ENCODE measurements at places on chromosomes 5 and 9.

DNA sequence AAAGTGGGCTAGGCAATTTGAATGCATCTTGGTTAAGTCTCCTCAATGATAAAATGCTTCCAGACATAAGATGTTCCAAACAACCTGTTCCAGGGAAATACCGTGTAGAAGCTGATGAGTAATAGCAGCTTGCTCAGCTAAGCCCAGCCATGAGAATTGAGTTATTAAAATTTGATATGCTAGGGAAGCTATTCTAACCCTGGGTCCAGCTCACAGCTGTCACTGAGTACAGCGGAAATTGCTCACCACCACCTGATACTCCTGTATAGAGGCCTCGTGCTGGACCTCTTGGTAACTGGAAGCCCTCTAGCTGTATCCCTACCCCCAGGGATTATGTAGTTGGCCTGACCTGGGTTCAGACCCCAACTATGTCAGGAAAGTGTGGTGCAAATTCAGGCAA lies 521.3 kb upstream of the TRPC7 start:
- DNase-seq = no peak

DNA sequence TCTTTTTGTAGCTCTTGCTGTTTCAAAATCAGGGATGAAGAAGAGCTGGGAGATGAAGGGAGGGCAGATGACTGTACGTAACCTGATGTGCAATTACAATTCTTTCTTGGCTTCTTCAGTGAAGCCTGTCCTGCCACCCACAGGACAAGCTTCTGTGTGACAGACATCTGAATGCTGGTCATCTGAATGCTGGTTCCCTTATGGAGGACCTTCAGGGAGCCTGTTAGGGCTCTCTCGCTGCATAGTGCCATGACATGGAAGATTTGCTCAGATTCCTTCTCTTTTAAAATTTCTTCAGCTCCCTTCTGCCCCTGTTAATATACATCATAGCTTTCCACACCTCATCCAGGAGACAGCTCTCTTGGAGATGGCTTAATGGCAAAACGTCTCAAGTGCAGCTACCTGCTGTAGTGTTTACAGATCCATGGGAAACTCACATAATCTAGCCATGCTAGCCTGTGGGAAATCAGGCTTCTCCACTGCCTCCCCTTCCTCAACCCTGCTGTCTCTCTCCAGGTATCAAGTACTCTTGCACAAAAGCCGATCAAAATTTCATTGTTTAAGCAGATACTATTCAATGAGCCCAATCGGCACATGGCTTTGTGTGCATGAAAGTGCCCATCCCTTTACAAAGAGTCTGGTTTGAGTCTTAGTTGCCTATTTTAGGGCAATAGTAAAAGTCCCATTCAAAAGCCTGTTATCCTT lies 134.6 kb downstream of the RAB3C start:
- DNase-seq = no peak

- DNase-seq = peak; percentile 30
These were observed 93.4 kb downstream of the DAB2IP start for GRCh38 chr9:121744687-121745395.

DNA sequence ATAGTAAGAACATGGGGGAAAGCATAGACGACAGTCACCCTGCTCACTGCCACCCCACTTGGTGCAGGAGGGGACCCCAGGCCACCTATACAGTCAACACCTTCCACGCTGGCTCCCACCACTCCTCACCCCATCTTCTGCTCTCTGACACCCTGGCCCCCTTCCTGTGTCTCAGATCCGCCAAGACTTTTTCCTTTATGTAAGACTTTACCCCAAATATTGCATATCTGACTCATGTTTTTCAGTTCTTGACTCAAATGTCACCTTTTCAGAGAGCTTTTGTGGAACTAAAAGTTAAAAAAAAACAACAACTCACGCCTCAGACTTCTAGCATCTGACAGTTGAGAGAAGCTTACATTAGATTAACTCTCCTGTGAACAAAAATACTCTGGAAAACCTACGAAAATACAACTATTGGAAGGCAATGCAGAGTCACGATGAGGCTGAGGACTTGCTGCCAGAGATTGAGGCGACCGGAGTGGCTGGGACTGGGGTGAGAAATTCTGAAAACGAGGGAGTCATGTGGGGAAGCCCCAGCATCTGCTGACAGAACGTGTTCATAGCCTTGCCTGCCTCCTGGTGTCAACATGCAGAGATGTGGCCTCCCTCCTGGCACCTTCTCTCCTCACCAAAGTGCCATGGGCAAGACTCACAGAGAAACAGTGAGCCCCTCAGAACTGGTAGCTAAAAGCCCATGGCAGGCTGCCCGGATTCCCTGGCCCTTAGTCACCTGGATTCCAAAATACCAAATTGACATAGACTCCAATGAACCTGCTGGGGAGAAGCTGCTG lies 22.4 kb upstream of the FCN2 start:
- DNase-seq = no peak

DNA sequence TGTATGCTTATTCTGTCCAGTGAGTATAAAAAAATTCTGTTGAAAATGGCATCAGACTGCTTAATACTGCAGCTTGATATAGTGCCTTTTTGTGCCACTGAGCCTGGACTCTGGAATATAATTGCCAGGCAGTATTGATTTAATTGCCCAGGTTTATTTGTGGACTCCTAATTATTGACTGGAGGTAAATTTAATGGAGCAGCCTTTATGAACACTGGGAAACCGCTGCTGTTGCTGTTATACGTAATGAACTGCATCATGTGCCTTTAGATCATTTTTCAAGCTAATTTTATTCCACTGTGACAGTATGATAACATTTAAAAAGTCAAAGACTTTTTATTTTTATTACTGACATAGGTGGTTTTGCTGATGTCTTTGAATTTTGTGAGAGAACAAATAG lies 90.2 kb upstream of the SH3GL2 start:
- DNase-seq = no peak

GRCh38 chr5:176548967-176549444 lies at the start of gene CDHR2:
Gene CDHR2, plus strand, starts transcription at chr5:176549342. Its CDS starts 16,011 bp downstream, at chr5:176565353.
- DNase-seq = no peak

- DNase-seq = no peak
These were observed 1.7 kb upstream of the SPARC start for GRCh38 chr5:151688436-151688835.

DNA sequence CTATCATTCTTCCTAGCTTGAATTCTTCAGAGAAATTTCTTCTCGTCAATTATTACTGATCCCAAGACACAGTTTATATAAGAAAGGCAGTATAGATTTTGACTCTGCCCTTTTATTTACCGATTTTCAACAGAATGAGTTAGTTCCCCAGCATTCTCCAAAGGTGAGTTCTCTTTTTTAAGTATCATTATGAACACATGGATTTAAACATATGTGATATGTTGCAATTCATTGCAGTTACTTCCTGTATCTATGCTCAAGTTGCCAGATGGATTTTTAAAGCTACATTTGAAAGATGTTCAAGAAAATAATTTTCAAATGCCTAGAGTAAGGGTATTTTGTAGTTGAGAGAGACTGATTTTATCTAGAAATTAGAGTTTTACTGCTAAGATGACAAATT lies 8.4 kb downstream of the WDR41 start:
- DNase-seq = no peak

GRCh38 chr5:61100437-61100836 lies 61.8 kb downstream of the SMIM15 start:
- DNase-seq = no peak

GRCh38 chr5:147748590-147748989 lies 33.9 kb downstream of the JAKMIP2 start:
- no peak for DNase-seq

DNA sequence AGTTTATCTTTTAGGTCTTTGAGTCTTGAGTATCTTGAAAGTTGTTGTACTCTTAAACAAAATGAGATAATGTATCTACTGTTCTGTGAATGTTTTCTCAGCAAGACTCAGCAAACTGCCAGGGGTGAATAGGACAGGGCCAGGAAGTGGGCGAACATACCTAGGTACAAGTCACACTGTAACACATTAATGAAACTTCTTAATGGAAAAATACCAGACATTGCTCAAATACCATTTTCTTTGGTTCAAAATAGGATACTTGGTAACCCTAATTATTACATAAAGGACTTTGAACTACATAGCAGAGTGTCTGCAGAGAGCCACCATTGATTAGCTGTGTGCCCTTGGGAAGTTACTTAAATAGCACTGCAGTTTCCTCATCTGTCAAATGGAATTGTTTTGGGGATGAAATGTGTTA lies 197.5 kb downstream of the ARHGEF28 start:
- peak; percentile 14 for DNase-seq

- DNase-seq = no peak
These were observed 23.9 kb downstream of the PAX5 start for GRCh38 chr9:37010180-37010579.

GRCh38 chr5:39360471-39361111 lies 3.7 kb downstream of the C9 start:
- DNase-seq = no peak

DNA sequence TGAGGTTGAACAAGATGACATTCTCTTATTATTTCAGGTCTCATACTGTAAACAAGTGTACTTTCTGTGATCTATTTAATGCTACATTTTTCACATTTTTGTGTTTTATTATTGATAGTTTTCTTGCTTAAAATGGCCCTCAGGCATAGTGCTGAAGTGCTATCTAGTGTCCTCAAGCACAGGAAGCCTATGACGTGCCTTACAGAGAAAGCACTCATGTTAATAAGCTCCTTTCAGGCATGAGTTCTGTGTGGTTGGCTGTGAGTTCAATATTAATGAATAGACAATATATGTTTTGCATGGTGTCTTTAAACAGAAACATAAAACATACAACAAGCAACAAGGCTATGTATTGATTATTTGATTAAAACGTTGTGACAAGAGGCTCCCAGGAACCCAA lies 450.1 kb downstream of the PLK2 start:
- no peak for DNase-seq

DNA sequence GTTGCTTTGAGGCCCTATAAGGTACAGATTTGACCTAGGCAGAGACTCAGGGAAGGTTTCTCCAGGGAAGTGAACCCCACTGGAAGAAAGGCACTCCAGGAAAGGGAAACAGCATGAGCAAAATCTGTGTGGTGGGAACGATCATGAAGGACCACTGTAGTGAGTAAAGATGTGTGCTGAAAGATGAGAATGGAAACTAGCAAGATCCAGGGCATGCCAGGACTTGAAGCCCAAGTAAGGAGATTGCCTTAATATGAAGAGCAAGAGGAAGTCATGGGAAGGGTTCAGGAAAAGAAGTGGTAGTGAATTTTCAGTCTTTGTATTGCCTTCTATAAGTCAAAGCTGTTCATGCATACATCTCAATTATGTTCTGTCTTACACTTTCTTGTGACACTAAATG lies 55.2 kb upstream of the SLIT3 start:
- DNase-seq = no peak

- no peak for DNase-seq
These were observed 283.7 kb downstream of the TLR4 start for GRCh38 chr9:117987945-117988344.

GRCh38 chr9:87540444-87541105 lies 42.9 kb downstream of the DAPK1 start:
- no peak for DNase-seq

DNA sequence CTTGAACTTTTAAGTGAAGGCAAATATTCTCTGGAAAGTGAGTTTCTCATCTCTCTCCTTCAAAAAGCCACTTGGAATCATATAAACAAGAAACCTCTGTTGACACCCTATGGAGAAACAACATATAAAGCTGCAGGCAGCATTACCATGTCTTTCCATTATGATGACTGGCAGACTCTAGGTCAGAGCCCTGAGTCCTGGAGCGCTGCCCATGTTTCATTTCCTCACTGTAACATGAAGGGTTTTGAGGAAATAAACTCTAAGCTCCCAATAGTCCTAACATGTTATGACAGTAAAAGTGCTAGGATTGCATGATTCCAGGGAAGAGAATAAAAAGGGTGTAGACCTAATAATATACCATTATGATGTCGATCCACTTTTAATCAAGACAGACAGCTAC lies 220.6 kb downstream of the CTNND2 start:
- DNase-seq = no peak

- DNase-seq = no peak
These were observed 31.4 kb upstream of the PSD2 start for GRCh38 chr5:139763930-139764791.

GRCh38 chr9:114278881-114279570 lies 43.9 kb upstream of the ORM1 start:
- peak; percentile 56 for DNase-seq

GRCh38 chr5:157470631-157471030 lies 10.6 kb downstream of the NIPAL4 start:
- no peak for DNase-seq

- DNase-seq = no peak
These were observed 13.9 kb downstream of the LHFPL2 start for GRCh38 chr5:78634634-78635033.

DNA sequence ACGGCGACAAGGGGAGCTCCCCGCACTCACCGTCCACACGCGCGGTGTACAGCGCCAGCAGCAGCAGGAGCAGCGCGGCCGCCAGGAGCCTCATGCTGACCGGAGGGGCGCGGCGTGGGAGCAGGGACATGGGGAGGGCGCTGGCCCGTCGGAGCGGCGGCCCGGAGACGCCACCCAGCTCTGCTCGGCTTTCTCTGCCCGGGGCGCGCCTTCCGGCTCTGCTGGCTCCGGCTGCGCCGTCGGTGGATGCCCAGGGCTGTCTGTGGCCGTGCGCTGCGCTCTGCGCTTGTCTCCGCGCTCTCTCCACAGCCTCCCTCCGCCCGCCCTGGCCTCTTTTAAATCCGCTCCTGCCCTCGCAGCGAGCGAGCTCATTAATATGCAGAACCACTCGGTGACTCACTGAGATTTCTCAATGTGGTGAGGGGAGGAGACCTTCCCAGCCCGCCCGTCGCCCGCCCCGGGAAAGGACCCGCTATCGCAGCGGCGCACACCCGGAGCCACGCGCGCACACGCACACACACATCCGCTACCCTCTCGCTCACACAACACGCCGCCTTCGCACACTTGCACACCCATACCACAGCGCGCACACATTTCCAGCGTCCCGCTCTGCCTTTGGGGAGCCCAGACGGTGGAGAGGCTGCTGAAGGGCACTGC lies at the start of gene CXCL14:
Gene CXCL14, minus strand, starts transcription at position 307 of the 657 bp plus-strand sequence. Its CDS starts 213 bp downstream, at position 94.
- peak; percentile 23 for DNase-seq

- no peak for DNase-seq
These were observed 120.7 kb upstream of the RAI14 start for GRCh38 chr5:34535433-34535832.

DNA sequence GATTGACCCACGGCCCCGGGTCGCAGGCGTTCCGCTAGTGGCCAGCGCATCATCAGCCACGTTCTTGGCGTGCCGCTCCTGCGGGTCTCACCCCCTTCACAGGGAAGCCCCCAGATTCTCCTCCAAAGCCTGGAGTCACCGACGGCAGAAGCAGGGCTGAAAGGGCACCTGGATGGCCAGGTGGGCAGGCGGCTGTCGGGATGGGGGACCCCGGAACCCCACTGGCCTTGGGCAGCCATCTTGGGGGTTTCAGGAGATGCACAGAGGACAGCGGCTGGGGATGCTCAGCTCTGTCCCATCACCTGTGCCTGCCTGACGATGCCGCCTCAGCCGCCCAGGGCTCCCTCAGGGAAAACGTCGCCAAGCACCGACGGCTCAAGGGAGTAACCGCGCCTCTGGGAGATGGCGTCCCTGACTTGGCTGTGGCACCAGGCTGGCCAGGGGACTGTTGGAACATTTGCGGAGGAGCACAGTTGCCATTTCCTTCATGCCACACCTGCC lies 14.1 kb upstream of the SLC9A3 start:
- DNase-seq = no peak
